ENCODE measurements at places on chromosomes 3 and 15.
A peak's percentile ranks its signal among the peaks of the same experiment; 100 is the strongest.

- DNase-seq: no peak
Measured at GRCh38 chr3:122810734-122811133, 15.9 kb downstream of the SLC49A4 start.

- no peak for DNase-seq
Measured at GRCh38 chr3:191372122-191372521, 41.8 kb upstream of the UTS2B start.

- no peak for DNase-seq
Measured at GRCh38 chr3:145533696-145534095, 627.3 kb downstream of the PLOD2 start.

GRCh38 chr3:69715204-69715603 lies 24.1 kb upstream of the MITF start:
- no peak for DNase-seq

DNA sequence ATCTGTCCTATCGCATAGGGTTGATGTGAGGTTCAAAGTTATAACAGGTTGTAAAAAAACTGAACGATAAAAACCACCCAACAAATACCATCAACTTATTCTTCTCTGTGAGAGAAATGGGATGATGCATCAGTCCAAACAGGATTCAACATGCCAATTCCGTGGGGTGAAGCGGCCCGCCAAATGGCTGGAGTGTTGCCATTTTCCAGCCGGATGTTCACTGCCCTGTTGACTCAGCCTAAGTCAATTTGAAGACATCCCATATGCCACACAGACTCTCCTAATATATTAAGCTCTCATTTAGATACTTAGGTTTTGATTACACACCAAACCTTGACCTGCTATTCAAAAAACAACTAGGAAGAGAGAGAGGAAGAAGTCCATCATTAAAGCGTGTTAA lies 311.1 kb downstream of the VPS13C start:
- DNase-seq: no peak

- no peak for DNase-seq
Measured at GRCh38 chr3:11140713-11141104, 13.6 kb upstream of the HRH1 start.

DNA sequence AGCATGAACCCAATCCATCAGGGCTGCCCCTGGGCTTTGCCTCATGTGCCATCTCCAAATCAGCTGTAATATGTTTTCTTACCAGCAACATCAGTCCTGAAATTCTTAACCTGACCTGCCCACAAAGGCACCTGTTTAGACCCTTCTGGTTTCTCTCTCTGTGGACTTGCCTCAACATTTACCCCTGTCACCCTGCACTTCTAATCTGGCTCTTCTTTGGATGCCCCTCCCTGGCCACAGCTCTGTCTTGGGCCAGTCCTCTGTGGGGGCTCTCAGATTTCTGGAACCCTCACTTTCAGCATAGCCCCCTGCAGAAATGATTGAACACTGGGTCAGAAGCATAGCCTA lies 168.7 kb upstream of the STAC start:
- DNase-seq: no peak

GRCh38 chr3:188584162-188584529 lies 430.2 kb downstream of the LPP start:
- DNase-seq: no peak

GRCh38 chr3:100540791-100541334 lies 48.4 kb downstream of the TMEM45A start:
- DNase-seq: no peak

GRCh38 chr3:138148503-138148902 lies 16.3 kb upstream of the A4GNT start:
- no peak for DNase-seq

DNA sequence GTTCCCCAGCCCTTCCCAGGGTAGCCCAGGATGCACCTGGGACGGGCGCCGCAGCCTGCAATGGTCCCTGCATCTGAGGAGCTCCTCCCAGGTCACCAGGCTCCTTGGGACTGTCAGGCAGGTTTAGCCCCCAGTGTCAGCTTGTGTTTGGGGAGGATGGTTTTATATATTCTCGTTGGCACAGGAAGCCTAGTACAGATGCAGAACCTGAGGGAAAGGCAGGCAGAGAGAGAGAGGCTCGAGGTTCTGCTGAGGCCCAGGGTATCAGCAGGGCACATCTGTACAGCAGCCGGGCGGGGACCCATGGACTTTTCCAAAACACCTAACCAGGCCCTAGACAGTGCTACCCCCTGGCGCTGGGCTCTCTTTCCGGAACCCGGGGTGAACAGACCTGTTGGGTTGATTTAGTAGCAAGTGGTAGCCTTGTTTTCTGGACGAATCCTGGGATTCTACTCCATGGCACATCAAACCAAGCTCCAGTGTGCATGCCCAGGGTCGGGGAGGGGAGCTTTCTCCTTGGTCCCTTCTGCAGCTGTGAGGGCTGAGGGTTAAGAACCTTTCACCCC lies 8.6 kb downstream of the PAK6 start:
- no peak for DNase-seq

DNA sequence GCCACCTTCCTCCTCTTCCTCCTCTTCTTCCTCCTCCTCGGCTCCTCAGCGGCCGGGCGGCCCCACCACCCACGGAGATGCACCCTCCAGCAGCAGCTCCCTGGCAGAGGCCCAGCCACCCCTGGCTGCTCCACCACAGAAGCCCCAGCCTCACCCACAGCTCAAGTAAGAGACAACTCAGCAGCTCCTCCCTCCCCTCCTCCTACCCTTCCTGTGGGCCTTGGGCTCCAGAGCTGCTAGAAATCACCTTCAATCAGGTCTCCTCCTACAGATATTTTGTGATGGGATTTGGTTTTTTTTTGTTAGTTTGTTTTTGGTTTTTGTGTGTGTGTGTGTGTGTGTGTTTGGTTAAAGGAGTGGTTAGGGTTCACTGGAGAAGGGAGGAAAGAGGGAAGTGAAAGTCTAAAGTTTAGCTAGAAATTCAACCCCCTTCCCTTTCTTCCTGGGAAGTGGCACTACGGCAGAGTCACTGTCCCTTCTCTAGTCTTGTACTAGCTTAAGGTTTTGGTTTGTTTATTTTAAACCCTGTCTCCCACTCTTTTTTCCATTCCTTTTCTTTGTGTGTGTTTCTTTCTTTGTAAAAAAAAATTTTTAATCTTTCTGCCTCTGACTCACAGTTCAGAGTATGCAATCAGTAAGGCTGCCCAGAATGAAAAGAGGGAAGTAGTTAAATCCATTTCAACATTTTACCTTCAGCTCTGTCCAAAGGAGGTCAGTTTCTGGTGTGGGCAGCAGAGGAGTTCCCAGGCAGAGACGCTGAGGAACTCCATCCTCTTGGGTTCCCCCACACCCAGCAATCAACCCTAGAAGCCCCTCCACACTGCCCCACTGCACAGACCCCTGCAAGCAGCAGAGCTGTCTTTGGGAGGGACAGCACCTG lies 29.0 kb upstream of the TIMP4 start:
- peak; percentile 73 for DNase-seq

GRCh38 chr3:13578251-13578650 lies 29.3 kb downstream of the FBLN2 start:
- DNase-seq: no peak

- no peak for DNase-seq
Measured at GRCh38 chr15:71131601-71132362, 16.5 kb downstream of the THSD4 start.

GRCh38 chr3:40780925-40781406 lies 256.2 kb downstream of the ZNF621 start:
- DNase-seq: no peak

DNA sequence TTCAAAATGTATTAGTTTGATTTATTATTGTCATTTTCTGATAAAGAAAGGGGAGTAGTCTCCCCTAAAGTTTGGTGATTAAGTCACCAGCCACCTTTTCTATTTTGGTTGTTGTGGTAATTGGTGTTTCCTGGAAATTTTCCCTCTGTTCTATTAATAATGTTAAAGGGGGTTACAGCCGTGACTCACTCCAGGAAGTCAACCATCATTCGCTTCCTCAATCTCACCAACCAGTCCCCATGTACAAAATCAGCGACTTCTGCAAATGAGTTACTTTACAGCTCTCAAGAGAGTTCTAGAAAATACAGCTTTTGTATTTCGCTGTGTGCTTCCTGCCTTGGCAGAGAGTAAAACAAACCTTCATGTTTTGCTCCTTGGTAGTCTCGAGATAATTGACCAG lies 285.1 kb downstream of the LPP start:
- peak; percentile 60 for DNase-seq

DNA sequence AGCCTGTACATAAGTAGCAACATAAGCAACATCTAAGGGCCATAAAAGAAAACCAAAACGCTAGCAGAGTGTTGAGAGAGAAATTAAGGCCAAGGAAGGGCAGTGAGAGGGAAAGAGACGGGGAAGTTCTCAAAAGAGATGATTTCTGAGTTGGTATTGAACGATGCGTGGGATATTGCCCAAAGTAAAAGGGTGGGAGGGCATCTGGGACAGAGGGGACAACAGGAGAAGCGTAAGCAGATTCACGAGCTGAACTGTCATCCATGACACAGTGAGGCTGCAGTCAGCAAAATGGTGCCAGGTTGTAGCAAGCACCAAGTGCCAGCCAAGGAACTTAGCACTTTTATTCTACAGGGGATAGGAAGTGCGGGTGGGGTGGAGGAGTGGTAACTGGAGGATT lies 11.8 kb downstream of the NCEH1 start:
- no peak for DNase-seq

GRCh38 chr3:174132006-174132405 lies 727.1 kb upstream of the NAALADL2 start:
- no peak for DNase-seq

DNA sequence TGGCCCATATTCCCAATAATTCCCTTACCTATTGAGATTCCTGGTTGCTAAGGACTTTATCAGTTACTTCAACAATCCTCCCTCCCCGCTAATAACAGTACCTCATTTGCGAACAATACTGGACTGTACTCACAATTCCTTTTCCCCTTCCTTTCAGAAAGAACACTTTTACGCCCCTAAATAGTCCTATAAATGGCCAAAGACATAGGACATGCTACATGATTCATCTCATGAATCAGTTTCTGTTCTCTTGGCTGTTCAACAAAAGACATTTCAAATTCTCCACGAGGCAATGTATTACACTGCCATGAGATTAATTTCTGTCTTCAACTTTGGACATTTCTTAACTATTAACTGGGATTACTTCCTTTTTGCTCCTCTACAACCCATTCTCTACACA lies 264.4 kb downstream of the TIGIT start:
- DNase-seq: no peak

DNA sequence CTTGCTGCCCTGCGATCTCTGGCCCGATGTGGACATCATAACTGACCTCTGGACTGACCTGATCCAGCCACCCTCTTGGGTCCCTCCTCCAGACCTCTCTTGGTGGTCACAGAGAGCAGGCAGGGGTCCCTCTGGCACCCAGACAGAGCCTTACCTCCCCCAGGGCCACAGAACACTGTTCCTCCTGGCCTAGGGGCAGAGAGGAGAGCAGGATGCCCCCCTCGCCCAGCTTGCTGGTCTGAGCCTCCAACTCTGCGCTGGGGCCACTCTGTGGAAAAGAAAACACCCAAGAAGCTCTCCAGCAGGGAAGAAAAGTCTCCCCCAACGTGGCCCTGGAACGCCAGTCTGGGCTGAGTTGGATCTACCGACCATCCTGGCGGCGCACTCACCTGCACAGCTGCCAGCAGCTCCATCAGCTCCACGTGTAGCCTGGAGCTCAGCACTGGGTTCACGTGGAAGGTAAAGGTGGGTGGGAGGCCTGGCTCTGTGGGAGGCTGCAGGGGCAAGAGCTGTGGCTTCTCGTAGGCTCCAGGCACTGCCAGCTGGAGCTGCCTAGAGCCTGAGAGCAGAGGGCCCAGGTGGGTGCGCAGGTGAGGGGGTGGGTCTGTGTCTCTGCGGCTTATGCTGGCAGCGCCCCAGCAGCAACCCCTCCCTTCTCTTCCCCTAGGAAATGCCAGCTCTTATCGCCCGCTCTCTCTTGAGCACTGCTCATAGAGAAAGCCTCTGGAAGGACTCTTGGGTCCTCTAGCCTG lies 6.0 kb downstream of the PLA2G4F start:
- no peak for DNase-seq

DNA sequence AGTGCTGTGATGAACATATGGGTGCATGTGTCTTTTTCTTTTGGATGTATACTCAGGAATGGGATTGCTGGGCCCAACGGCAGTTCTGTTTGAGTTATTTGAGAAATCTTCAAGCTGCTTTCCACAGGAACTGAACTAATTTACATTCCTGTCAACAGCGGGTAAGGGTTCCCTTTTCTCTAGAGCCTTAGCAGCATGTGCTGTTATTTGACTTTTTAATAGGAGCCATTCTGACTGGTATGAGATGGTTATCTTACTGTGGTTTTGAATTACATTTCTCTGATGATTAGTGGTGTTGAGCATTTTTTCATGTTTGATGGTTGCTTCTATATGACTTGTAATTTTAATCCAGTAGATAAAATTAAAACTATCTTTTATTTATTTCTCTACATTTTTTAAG lies 1168.6 kb upstream of the ALCAM start:
- no peak for DNase-seq

DNA sequence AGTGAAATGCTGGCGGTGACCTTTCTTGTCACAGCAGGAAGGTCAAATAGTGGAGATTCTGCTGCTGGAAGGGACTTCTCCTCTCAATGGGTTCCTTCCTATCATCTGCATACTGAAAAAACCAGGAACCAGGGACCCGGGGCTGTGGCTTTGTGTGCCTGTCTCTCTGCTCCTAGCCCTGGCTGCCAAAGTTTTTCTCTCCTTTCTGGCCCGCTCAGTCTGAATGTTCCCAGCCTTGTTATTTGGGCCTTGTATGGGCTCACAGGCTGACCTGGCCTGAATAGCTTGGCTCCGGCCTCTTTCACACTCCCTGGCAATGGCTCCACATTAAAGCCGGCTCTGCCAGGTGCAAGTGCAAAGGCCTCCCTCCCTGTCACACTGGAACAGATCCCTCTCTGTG lies 94.7 kb downstream of the LRIG1 start:
- no peak for DNase-seq

- DNase-seq: peak; percentile 13
Measured at GRCh38 chr3:134904776-134905646, 110.0 kb downstream of the EPHB1 start.

GRCh38 chr3:30331519-30331918 lies 274.9 kb upstream of the TGFBR2 start:
- no peak for DNase-seq

- no peak for DNase-seq
Measured at GRCh38 chr3:194866236-194866635, 180.6 kb downstream of the FAM43A start.

- DNase-seq: no peak
Measured at GRCh38 chr3:118239253-118239652, 795.4 kb downstream of the IGSF11 start.

Data from GM12865 (cell line).